ENCODE measurements at places on chromosomes 7 and 10.

DNA sequence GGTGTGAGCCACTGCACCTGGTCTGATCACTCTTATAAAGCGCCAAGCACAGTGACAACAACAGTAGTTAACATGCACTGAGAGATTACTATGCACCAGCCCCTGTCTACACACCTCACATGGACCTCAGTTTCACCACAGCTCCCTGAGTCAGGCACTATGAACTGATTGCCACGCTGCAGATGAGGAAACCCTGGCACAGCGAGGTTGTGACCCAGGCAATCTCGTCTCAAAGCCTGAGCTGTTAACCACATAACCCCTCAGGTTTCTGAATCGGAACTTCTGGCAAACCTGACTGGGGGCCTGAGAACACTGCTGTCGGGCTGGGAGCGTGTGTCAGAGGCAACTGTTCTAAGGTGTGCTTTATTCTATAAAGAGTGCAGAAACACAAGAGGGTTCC is 150.8 kb downstream of the RNF216 start:
- DNase-seq: no peak

DNA sequence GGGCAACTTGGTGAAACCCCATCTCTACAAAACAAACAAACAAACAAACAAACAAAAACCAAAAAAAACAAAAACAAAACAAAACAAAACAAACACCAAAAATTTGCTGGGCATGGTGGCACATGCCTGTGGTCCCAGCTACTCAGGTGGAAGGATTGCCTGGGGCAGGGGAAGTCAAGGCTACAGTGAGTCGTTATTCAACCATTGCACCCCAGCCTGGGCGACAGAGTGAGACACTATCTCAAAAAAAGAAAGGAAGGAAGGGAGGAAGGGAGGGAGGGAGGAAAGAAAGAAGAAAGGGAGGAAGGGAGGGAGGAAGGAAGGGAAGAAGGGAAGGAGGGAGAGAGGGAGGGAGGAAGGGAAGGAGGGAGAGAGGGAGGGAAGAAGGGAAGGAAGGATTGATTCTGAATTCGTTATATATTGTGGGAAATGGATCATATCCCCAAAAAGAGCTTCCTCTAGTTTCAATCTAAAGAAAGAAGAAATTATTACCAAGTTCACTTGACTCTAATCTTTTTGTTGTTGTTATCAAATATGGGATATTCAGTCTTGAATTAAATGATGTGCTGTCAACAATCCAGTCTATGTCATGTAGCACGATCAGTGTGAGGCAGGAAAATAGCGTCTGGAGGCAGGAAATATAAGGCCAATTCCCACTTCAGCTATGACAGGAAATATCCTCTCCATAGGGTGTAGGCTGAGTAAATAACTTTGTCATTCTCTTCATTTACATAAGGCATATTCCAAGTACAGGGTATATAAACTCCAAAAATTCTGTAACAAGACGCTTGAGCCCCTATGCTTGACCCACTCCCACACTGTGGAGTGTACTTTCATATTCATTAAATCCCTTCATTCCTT is 26.2 kb upstream of the TRIM24 start:
- no peak for DNase-seq

- DNase-seq: peak; percentile 38
Measured at GRCh38 chr10:86688398-86688921, 20.1 kb downstream of the LDB3 start.

GRCh38 chr10:26423722-26424121 is 14.4 kb upstream of the APBB1IP start:
- no peak for DNase-seq

DNA sequence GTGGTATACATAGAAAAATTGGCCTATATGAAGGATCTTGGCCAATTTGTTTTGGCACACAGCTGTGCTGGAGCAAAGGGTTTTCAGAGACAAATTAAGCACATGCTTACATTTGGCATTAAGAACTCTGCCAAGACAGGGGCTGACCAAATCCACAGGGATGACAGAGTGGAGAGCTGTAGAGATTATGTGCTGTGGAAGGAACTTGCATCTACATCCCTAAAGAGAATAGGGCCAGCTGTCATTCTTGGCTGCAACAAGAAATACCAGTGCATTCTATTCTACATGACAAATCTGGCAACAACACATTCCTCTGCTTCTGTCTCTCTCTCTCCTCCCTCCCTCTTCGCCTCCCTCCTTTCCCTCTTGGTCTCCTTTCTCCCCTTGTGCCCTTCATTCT is 75.6 kb downstream of the POM121L12 start:
- DNase-seq: no peak

GRCh38 chr10:121059351-121059750 is 208.2 kb downstream of the WDR11 start:
- DNase-seq: no peak

- DNase-seq: no peak
Measured at GRCh38 chr7:68247571-68247970, 1250.9 kb downstream of the TYW1 start.

GRCh38 chr10:117360016-117360415 is 15.2 kb downstream of the PDZD8 start:
- no peak for DNase-seq

DNA sequence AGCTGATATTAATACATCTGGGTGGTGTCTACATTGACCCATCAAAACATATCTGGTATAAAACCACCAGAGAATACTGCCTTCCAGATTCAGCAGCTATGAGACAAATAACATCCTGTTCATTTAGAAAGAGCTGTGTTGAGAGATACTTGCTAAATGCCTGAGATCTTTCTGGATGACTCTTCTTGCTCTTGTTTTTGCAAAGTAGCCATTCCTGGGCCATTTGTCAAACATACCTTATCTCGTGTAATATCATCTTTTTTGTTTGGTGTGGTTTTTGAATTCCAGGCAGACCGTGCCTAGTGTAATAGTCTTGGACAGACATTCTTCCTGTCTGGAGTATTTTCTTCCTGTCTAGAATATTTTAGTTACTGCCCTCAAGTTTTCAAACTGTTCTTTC is 74.7 kb upstream of the PRR15 start:
- DNase-seq: peak; percentile 80

DNA sequence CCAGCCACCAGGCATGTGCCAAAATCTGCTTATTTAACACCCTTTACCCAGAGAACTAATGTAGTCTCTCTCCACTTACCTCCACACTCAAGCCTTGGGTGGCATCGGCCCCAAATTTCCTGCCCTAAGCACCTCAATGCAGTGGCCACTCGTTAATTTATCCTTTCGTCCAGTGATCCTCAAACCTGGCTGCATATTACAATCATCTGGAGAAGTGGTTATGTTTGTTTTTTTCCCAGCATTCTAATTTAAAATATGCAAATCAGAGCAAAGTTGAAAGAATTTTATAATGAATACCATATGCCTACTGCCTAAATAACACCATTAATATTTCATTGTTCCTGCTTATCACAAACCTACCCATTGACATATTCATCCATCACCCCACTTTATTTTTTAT is 25.7 kb downstream of the CREB3L2 start:
- DNase-seq: no peak

- no peak for DNase-seq
Measured at GRCh38 chr10:99927721-99928280, 81.9 kb downstream of the DNMBP start.

- no peak for DNase-seq
Measured at GRCh38 chr10:73591935-73592699, 975 bp upstream of the USP54 start.

GRCh38 chr7:122136639-122137245 is 7.3 kb downstream of the AASS start:
- no peak for DNase-seq

GRCh38 chr10:128027822-128028507 is 98.3 kb downstream of the MKI67 start:
- DNase-seq: no peak

- no peak for DNase-seq
Measured at GRCh38 chr7:112515989-112516388, 35.2 kb downstream of the LSMEM1 start.

GRCh38 chr10:118216571-118217170 is 125.5 kb downstream of the FAM204A start:
- no peak for DNase-seq

- no peak for DNase-seq
Measured at GRCh38 chr7:11753433-11753832, 78.6 kb downstream of the THSD7A start.

GRCh38 chr10:51203359-51203758 is 129.1 kb downstream of the PRKG1 start:
- no peak for DNase-seq

DNA sequence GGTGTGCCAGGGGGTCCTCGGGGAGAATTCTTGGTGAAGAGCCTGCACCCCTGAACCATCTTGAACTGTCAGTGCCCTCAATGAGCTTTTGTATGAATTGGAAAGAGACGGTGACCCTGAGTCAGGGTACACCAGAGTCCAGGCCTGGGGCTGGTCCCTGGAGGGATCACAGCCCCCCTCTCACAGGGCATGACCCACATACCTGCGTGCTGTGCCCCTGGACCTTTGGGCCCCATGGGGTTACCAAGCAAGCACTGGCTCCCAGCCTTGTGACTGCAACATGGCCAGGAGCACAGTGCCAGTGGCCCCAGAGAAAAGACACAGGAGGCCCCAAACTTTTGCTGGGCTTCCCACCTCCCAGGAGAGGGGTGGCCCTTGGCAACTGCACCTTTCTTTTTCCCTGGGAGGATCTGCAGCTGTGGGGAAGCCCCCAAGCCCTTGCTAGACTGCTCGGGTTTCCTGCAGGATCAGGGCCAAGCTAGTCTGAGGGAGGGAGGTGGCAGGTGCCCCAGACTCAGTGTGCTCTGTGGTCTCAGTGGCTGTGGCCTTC is 153.5 kb downstream of the ZNF248 start:
- DNase-seq: no peak

DNA sequence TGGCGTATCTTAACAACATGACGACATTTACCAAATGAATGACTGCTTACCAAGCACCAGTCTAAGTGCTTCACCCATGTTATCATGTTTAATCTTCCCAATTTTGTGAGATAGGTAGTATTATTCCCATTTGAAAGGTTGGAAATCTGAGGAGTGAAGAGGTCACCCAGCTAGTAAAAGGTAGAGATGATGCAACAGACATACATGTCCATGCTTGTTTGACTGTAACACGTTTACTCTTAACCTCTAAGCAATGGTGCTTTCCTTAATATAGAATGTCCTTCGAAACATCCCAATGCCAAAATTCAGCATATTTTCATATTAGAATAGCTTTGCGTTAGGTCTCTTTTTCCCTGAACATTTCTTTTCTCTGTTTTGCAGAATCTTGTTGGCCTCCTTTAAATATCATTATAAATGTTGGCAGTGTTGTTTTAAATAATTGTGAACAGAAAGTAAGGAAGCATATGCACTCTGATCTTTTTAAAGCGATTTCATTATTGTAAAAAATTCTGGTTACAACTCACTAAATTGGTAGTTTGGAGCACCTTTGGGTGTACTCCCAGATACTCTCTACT is 722.8 kb downstream of the AUTS2 start:
- DNase-seq: no peak

DNA sequence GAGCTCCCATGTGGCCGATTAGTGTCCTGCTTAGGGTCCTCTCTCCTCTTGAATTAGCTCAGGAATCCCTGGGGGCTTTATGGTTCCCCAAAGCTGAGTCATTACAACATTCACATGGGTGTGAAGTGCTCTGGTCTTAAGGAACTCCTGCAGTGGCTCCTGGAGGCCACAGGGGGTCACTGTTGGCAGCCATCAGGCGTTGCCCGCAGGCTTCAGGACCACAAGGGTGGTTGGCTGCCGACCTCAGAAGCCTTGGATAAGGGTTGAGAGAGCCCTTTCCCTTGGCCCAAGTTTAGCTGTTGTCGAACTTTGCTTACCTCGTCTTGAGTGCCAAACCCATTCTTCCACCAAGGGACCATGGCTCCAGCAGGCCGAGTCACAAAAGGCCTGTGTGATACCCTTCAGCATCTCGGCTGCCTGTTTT is 61.7 kb downstream of the SH2D4B start:
- peak; percentile 0 for DNase-seq

- no peak for DNase-seq
Measured at GRCh38 chr7:26376175-26376917, 84.7 kb downstream of the SNX10 start.

DNA sequence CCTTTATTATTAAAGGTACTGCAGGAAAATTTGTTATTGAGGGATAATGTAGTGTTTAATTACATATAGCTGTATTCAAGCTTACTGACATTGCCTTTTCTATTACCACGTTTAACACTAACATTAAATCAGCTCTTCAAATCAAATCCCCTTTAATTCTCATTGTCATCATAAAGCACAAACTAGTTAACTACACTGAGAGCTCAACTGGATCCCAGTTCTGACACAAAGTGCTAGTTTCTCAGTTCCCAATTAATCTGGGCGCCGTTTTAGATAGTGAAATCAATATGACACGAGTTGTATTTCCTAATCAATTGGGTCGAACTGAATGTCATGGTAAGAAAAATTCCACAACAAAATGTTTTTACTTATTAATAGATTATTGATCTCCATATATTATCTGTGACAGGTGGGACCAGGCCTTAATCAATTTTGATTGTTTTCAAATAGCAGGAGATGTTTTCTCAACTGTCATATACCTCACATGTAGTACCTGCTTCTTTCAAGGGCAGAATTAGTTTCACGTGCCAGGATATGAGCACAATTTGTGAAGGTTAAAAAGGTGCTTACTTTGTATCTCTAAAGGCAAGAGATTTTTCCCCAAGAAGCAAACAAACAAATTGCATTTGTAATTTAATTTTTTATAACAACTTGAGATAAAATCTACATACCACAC is 71.0 kb downstream of the AASS start:
- no peak for DNase-seq

- no peak for DNase-seq
Measured at GRCh38 chr10:79178070-79178576, 109.4 kb downstream of the ZMIZ1 start.

DNA sequence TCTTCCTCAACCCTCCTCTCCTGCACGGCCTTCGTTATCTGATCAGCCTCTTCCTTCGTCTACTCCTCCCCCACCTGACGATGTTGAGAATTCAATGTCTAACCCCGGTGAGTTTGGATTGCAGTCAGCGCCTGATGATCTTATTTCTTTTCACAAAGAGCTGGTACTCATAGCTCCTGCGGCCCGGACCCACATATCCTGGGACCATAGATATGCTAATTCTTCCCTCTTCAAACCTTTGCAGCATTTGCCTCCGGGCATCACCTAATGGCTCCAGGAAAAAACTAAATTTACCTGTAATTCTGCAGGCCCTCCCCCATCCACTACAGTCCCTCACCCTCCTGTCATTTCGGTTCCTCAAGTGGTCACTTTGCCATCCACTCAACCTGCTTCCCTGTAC is 12.4 kb upstream of the DDC start:
- DNase-seq: no peak

GRCh38 chr7:891291-891690 is 14.9 kb downstream of the GET4 start:
- DNase-seq: no peak

- peak; percentile 20 for DNase-seq
Measured at GRCh38 chr7:82044497-82045080, 274.7 kb upstream of the HGF start.

Measured in GM04504 (cell line).